ENCODE measurements at places on chromosomes 12 and 14. TPM values are rescaled to one million over a fixed set of nuclear protein-coding genes. Genes with fewer than 3 reads are reported as not detected.

DNA sequence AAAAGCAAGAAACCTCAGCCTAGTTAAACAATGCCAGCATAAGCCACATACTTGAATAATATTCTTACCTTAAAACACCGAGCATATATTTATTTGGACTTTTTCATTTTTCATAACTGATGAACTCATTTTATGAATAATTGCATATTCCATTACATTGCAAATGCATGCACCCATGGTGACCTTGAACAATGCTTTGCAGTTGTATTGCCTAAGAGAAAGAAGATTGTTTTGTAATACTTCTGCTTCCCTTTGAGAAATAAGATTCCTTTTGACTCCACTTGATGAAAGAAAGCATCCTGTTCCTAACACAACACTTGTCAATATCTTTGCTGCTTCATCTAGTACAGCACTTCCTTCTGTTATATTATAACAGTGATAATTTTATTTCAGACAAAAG lies 1182.2 kb downstream of the FLRT2 start:
- no peak for DNase-seq

- DNase-seq, result no peak
These were observed 222.6 kb downstream of the MON2 start for GRCh38 chr12:62689042-62689839.

The CELA1 gene
- total RNA-seq, result not detected

The PPP2R5C gene
- total RNA-seq, result 173 TPM

The KRT75 gene
- not detected for total RNA-seq

The ACVRL1 gene
- 0.29 TPM for total RNA-seq

DNA sequence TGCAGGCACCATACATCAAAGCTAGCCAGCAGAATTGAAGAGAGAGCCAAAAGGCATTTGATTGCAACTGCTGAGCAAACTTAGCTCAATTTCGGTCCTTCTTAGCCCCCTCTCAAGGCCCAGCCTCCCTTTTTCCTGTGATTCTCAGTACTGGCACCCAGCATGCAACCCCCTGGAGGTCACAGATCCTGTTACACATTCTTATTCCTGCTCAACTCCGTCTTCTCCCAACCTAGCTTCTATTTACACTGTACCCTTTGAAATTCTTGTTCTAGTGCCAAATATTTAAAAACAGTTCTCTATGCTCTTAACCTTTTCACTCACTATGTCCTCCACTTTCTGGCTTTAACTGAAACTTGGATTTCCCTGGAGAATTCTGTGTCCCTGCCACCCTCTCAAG lies 131.3 kb upstream of the CPSF6 start:
- DNase-seq, result no peak

- no peak for DNase-seq
These were observed 282.4 kb downstream of the DPF3 start for GRCh38 chr14:72611506-72611905.

DNA sequence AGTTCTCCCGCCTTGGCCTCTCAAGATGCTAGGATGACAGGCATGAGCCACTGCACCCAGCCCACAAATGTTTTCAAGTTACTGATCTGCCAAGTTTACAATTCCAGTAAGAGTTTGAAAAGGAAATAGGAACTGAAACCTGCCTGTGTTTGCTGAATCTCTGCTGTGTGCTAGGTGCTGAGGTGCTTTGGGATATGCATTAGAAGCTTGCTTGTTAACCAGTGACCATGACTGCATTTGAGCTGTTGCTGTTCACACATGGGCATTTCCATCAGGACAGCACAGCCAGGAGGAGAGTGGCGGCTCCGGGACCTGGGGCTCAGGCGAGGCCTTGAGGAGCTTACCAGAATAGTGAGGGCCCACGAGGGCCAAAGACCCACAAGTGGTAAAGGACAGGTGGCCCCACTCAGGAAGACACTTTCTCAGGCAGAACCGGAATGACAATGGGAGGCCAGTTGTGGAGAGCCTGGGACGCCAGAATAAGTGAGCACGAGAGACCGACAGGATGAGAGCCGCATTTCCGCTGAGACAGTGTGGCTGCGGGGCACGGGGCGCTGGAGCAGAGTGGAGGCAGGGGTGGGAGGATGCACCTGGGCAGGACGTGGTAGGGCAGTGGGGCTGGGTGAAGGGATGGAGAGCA lies 54.5 kb upstream of the MMP17 start:
- no peak for DNase-seq

The SERPINA10 gene
- total RNA-seq, result not detected

- DNase-seq, result no peak
These were observed 498.6 kb downstream of the SLC16A7 start for GRCh38 chr12:60094436-60094835.

The OR4K13 gene
- not detected for total RNA-seq

The HCAR2 gene
- not detected for total RNA-seq

The GPRC5A gene
- 0.86 TPM for total RNA-seq

All from activated T-cell treated with anti-CD3 and anti-CD28 coated beads, Interleukin-2, amount 50 U/mL, for 4 hours (primary cell).